Tibial artery (tissue), 4 donors: ENCODE measurements at places on chromosomes 1 and 21.

GRCh38 chr21:30831194-30831765, 1.7 kb upstream of the KRTAP7-1 start:
- H3K4me1 ChIP-seq, result no peaks in the 10 kb centered on the region
- H3K4me3 ChIP-seq, result no peak overlapping the region
- H3K36me3 ChIP-seq, result no peaks in the 10 kb centered on the region
- no peaks in the 10 kb centered on the region for H3K27me3 ChIP-seq
- no peak overlapping the region for H3K27ac ChIP-seq

- DNase-seq, result no peak
- no peaks in the 10 kb centered on the region for H3K4me1 ChIP-seq
- H3K27ac ChIP-seq, result no peak overlapping the region
- H3K4me3 ChIP-seq, result no peak overlapping the region
Measured at GRCh38 chr1:168220470-168220871, 5.3 kb upstream of the SFT2D2 start.

DNA sequence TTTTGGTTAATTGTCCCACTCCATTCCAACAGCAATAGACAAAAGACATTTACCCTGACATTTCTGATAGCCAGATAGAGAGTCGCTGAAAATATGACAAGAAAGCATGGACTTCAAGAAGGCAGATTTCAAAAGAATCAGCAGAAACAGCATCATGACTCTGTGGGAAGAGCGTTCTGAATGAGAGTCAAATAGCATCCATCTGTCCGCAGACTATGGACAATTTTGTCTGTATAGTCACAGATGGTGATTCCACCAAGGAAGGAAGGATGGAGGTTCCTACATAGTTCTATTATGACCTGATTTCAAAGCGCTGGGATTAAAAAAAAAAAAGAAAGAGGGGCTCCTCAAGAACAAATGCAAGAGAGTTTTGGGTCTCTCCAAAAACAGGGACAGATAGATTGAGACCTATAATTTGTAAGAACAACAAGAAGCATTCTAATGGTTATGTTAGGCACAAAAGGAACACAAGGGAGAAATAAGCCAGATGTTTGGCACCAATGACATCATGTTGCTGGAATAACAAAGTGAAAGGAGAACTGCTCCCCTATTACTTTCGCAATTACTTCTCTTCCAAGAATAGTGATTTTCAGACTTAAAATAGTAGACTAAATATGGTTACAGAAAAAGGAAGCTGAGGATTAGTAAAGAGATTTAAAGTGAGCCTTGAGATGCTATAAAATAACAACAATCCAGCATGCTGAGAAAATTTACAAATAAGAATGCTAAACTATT, 28.5 kb downstream of the NIBAN1 start:
- H3K36me3 ChIP-seq, result no peaks in the 10 kb centered on the region
- no peak for DNase-seq
- peak overlapping the region; percentile 78 for H3K27ac ChIP-seq
- no peaks in the 10 kb centered on the region for H3K27me3 ChIP-seq

DNA sequence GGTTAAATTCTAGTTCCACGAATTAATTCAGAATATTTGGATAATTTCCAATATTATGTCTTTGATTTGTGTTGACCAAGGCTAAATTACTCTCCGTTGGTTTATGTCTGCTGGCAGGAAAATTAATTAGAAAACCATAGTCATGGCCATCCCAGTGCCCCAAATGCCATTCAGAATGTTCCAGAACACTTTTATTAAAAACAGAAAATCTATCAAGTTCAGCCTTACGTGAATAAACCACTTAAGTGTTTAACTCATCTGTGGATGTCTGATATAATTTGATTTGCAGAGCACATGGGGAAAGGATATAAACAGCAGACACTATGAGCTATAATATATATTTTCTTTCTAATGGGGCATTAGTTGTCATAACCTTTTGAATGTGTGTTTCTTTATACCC, 480.7 kb downstream of the MRPL39 start:
- H3K27ac ChIP-seq, result no peak overlapping the region
- no peaks in the 10 kb centered on the region for H3K4me1 ChIP-seq
- H3K4me3 ChIP-seq, result no peak overlapping the region
- H3K36me3 ChIP-seq, result no peaks in the 10 kb centered on the region
- H3K27me3 ChIP-seq, result no peaks in the 10 kb centered on the region
- no peak for DNase-seq
